ENCODE measurements at places on chromosomes 12 and 14.

DNA sequence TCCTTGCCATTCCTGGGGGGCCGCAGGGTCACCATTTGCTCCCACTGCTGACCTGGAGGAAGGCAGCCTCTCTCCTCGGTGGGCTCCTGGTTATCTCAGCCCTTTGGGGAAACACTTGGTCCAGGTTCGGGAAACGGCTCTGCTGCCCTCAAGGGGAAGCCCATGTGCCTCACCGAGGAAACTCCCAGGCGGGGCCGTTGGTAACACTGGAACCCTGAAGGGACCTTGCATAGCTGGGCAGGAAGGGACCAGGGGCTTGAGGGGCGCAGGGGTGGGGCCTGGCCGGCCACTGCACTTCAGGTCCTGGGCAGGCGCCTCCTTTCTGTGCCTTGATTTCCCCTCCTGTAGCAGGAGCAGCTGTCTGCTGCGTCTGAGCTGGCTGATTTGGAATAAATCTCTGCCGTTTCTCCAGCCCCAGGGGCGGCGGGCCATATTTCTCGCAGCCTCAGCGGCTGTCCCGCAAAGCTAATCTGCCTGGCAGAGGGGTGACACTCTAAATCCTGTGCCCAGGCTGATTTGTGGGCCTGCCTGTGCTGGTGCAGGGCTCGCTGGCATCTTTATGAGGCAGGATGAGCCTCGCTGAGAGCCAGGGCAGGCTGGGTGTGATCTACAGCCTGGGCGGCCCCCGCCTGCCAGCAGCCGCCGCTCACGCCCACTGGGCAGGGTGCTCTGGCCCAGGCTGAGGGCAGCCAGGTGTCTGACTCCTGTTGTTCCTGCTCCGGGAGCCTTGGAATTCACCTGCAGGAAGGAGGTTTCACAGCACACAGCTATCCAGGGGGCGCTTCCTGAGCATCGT, 49.7 kb downstream of the KIF26A start:
- no peak for DNase-seq

GRCh38 chr14:83372271-83372670, 1838.6 kb upstream of the SEL1L start:
- peak; percentile 54 for DNase-seq

DNA sequence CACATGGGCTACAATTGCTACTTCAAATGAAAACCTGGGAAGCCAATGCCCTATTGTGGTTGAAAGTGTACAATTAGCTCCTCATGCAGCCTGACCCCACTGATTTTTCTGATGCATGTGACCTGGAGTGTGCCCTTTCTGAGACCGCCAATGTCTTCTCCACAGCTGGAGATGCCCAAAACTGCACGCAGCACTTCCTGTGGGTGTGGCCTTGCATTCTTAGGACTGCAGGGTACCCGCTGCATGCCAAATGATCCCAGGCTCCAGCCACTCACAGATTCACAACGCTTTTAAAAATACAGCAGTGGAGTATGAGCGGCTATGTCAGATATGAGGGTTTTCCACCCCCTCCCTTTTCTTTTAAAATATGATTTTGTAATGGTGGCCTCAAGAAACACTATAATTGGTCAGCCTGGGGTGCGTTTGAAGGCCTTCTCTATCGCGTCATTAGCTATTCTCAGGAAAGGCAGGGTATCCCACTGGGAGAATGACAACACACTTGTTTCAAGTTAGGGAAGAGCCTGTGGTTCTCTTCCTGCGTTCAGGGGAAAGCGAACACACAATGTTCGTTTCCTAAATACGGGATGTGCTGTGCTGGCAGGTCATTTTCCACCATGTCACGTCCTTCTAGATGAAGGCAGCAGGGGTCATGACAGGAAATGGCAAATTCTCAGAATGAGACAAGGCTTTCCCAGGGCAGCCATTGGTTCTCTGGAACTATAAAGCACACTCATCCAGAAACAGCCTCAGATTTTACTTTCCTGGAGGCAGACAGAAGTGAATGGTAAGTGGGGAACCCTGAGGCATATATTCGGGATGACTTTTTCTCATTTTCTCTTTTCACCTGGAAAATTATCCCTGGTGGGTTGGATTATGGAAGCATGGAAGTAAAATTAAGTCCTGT, at the start of gene APOLD1:
APOLD1 (plus strand) TSS at position 749 of the 904 bp plus-strand sequence; CDS start at position 782, 33 bp downstream.
- DNase-seq = peak; percentile 91

- no peak for DNase-seq
Measured at GRCh38 chr12:119440803-119441360, 106.4 kb downstream of the CCDC60 start.

GRCh38 chr12:127620735-127621355, 646.1 kb upstream of the TMEM132C start:
- DNase-seq = no peak

- peak; percentile 15 for DNase-seq
Measured at GRCh38 chr12:85796001-85796400, 40.2 kb downstream of the RASSF9 start.

GRCh38 chr14:101988377-101988776, 24.0 kb downstream of the DYNC1H1 start:
- no peak for DNase-seq

DNA sequence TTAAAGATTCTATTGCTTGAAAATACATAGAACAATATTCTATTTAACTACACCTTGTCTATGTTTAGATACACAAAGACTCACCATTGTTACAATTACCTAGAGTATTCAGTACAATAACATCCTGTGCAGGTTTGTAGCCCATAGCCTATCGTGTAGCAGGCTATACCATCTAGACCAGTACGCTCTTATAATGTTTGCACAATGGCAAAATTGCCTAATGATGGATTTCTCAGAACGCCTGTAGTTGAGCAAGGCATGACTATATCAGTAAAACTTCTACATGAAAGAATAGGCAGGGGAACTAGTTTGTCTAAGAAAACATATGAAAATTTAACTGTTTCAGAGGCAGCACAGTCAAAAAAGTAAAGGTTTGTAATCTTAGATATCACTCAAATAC, 375.9 kb downstream of the DAD1 start:
- no peak for DNase-seq

GRCh38 chr12:20444595-20445170, 76.3 kb downstream of the PDE3A start:
- DNase-seq = peak; percentile 13

GRCh38 chr12:54840244-54840865, 14.0 kb upstream of the MUCL1 start:
- DNase-seq = no peak

DNA sequence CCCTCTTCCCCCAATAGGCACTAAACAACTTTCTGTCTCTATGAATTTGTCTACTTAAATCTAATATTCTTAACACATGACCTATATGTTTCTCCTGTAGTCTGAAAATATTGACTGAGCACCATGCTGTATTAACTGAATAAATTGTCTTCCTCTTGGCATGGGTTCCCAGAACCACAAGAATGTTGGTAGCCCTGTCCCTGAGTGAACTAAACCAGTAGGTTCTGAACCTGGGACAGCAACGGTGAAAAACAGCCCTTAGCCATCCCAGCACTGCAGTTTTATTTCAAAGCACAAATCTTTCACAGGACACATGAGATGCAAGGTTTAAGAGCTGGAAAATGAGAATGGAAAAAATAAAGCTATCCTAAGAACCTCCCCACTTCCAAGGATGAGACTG, 20.4 kb upstream of the HSP90B1 start:
- peak; percentile 62 for DNase-seq

- peak; percentile 48 for DNase-seq
Measured at GRCh38 chr12:118188690-118189371, 52.9 kb downstream of the PEBP1 start.

GRCh38 chr14:34347683-34348082, 114.4 kb downstream of the SPTSSA start:
- DNase-seq = no peak

DNA sequence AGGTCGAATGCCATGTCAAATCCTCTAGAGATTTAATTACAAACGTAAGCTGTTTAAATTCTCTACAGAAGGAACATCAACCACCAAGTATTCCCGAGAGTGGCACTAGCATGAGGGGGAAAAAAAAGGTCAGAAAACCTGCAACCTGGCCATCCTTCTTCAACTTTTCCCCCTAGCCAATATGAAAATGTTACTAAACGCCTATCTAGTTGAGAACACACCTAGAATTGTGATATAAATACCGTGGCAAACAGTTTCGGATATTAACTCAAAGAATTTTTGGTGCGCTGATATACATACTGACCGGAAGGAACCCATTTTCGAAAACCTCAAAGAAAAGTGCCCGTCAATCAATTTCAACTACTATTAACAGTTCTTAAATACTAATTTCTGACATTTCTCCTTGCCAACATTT, 1.8 kb downstream of the HNRNPC start:
- no peak for DNase-seq

DNA sequence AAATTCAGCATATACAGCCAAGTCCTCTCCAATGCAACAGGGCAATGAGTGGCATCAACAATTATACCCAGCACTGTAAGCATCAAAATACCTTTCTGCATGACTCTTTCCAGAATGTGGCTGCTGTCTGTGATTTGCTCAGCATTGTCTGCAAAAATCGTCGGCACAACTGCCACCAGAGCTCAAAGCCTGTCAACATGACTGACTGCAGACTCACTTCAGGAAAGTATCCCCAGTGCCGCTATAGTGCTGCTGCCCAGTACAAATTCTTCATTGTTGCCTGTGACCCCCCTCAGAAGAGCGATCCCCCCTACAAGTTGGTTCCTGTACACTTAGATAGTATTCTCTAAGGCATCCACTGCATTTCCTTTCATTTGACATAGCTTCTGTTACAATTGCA, 735 bp downstream of the RNASE6 start:
- DNase-seq = no peak

DNA sequence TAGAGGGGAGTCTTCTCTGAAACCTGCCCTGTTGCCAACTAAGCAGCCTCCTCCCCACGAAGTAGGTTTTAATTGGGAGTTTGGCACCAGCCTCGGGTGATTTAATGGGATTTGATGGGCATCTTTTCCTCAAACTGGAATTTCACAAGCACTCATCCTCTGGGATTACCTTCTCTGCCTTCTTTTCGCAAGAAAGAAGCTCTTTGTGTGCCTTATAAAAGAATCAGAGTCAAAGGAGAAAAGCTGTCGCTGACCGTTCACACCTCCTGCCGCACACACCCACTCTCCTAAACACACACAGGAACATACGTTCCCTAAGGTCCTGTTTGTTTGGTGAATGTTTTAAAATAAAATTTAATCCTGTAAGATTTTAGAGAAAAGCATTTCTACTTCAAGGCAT, 84.0 kb downstream of the PRMT8 start:
- DNase-seq = no peak

DNA sequence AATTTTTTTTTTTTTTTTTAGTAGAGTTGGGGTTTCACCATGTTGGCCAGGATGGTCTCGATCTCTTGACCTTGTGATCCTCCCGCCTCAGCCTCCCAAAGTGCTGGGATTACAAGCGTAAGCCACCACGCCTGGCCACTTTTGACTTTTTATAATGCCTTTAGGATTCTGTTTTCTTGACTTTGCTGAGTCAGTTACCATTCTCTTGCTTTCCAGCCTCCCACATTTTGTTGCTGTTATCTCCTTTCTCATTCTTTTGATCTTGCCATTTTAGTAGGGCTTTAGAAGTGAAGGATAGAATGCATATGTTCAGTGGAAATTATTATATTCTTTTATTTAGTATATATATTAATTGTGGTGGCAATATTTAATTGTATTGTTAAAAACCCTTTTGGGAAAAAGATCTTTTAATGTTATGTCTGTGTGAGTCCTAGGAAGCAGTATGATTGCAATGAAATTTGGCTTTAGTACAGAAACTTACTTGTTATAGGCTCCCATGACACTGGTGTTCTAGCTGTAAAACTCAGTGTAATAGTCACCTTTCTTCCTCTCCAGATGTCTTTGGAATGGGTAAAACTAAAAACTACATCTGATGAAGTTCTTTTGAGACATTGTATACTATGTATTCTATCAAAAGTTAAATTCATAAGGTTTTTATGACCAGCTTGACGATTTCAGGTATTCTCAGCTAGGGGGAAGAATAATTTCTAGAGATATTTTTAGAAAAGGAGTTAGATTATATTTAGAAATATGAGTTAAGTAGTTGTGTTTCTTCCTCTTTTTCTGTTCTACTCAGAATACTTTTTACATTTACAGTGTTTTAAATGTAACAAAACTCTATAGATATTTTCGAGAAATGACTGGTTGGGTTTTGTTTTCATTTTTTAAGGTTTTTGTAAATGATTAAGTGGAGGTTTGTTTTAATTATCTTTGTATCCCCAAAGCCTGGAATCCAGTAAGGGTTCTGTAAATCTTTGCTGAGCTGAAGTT, 74.7 kb downstream of the APAF1 start:
- no peak for DNase-seq

DNA sequence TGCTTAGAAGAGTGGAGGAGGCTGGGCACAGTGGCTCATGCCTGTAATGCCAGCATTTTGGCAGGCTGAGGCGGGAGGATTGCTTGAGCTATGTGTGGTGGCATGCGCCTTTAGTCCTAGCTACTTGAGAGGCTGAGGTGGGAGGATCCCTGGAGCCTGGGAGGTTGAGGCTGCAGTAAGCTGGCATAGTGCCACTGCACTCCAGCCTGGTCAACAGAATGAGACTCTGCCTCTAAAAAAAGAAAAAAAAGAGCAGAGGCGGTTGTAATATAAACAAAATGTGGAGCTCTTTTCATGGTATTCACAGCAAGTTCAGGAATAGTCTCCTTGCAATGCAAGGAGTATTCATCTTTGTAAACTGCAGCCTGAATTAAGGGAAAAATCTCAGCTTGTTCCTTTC, 27.2 kb downstream of the ARID2 start:
- peak; percentile 11 for DNase-seq

DNA sequence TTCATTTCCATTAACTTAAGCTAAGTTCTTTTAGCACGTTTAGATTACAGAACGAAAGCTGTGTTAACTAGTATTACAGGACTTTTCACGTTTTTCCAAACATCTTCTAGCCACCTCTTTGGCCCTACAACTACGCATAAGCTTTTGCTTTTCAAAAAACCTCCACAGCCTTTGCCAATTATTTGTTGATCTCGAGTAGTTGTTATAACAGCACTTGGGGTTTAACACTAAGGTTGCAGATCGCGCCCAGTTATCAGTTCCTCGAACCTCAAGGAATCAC, 450 bp upstream of the RBM25 start:
- no peak for DNase-seq

- DNase-seq = no peak
Measured at GRCh38 chr12:52247622-52248540, 14.8 kb downstream of the KRT7 start.

- no peak for DNase-seq
Measured at GRCh38 chr12:38745601-38746000, 159.8 kb downstream of the CPNE8 start.

DNA sequence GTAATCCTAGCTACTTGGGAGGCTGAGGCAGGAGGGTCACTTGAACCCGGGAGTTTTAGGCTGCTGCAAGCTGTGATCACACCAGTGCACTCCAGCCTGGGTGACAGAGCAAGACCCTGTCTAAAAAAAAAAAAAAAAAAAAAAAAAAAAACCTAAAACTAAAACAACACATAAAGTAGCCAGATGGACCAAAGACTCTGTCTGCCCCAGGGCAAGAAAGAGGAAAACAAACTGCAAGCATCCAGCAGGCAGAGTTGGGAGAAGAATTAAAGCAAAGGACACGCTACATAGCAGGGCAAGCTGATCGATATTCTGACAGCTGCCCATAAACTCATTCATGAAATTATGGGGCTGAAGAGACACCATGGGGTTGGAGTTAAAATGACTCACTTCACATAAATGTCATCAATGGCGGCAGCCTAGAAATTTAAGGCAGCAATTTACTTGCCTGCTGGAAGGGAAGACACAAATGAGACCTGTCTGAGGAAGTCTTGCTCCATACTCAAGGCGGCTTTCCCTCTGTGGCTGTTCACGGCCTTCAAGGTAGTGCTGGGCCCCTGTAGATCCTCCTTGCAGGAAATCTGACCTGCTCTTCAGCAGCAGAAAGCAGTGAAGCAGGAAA, 259.1 kb upstream of the FKBP4 start:
- DNase-seq = peak; percentile 25

Measured in fibroblast of skin of back (primary cell).